Vagina (tissue), 2 donors: ENCODE measurements at places on chromosomes 3 and 15.
A peak's percentile ranks its signal among the peaks of the same experiment; 100 is the strongest.

DNA sequence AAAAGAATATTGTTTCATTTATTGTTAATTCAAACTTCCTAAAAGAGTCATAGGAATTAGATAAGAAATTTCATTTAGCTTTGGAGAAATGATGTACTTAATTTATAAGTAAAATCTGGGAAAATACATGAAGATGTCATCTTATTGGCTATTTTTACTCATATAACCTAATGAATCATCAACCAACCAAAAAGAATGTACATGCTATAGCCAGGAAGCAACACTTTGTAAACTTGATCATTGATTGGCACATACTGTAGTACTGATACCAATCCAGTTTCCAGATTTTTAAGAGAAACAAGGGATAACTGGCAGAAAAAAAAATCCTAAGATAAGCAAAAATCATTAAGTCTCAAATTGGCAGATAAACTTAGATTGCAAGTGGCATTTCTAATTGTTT is 207.9 kb upstream of the CDIN1 start:
- no peak for DNase-seq

DNA sequence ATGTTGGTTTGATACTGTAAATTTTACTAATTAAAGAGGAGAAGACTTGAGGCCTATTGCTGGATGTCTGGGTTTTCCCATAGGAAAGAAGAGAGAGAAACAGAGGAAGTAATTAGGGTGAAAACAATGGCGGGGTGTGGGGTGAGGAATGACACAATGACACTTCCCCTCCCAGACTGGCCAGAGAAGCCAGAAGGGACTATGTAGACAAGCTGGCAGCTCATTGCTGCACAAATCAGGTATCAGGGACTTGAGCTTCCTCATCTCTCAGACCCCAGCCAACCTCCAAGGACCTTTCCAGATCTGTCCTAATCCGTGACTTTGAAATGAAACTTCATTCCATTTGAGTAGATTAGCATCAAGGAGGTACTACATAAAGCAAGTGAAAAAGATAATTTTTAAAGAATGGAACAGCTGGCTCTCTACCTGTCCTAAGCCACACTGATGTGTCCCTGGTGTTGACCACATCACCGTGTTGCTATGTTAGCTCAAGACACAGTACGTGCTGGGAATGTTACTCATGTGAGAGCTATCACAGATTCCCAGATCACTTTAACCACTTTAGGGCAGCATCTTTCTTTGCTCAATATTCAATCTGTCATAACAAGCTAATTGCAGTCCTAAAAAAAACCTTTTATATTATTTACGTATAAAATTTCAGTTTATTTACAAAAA is 22.2 kb downstream of the TMEM212 start:
- DNase-seq = no peak

- no peak for DNase-seq
Measured at GRCh38 chr3:23944861-23945662, at the start of gene NR1D2. Gene NR1D2 (plus strand): TSS chr3:23945286. CDS start chr3:23945579, 293 bp downstream.

DNA sequence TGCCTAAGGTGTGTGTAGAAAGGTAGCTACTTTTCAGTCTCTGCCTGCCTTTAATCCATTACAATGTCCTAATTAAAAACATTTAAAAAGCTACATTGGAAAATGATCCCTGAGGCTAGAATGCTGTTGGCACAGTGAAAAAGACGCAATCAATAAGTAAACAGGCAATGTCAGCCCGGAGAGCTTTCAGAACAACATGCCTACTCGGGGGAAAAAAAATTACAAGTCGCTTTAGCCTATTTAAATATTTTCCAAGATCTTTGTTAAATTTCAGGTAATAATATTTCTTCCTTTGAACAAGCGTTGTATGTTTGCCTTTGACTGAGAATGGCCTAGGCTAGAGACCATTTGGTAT is 46.6 kb upstream of the CD47 start:
- no peak for DNase-seq

GRCh38 chr3:1456781-1457311 is 364.0 kb downstream of the CNTN6 start:
- DNase-seq = no peak

DNA sequence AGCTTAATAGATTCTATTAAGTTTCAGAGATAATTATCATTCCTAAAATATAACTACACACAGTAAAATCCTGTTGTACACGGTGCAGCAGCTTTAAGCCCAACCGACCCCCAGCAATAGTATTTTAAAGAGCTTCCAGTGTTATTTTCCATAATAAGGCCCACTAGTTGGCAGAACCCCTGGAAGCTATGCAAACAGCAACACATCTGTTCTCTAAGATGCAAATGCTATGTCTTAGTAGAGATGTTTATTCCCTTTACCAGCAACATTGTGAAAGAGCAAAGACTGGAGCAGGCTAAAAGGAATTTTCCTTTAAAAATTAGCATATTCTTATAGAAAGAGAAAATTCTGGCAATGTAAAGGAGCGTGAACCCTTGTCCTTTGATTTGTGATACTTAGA is 819.7 kb upstream of the ALCAM start:
- DNase-seq = no peak

DNA sequence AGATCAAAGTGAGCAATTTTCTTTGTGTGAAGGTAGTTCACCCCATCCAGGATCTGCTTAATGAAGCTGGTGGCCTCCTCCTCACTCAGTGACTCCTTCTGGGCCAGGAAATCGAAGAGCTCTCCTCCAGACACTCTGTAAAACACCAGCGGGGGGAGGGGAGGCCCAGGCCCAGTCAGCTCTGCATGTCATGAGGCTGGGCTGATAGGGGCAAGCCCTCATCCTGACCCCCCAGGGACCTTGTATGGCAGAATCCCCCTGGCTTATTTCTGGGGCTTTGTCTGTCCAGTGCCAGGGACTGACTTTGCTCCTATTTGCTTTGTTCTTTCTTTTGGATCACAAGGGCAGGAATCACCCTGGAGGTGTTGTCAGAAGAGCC is 74.9 kb downstream of the DAPK2 start:
- DNase-seq = peak; percentile 84

- DNase-seq = no peak
Measured at GRCh38 chr3:197791892-197792647, 1.0 kb downstream of the LRCH3 start.

DNA sequence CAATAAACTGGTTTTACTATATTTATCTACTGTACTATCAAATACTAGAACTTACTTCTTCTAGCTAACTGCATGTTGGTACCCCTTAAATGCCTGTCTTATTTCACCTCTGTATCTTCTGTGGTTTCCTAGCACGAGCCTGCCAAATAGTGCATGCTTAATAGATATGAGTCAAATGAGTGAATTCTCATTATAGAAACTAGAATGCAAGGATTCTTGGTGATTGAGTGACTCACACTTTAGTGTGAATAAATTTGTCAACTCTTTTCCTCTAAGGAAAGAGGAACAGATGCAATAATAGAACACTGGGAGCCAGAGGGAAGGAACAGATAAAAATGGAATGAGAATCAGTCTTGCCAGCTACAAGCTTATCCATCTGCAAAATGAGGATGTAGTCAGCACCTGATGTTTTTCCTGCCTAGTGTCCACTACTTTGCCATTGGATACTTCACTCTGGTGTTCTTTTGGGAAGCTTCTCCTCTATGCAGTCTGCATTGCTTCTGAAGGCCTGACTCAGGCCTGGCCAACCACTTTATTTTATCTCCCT is 189.1 kb upstream of the CADPS start:
- DNase-seq = no peak
